ENCODE measurements at places on chromosomes 12 and 14. TPM values are rescaled to one million over a fixed set of nuclear protein-coding genes. Genes with fewer than 3 reads are reported as not detected.
A peak's percentile ranks its signal among the peaks of the same experiment; 100 is the strongest.

The HOXC11 gene
- total RNA-seq = not detected

The RNASE11 gene
- total RNA-seq = not detected

The SIX6 gene
- total RNA-seq = not detected

The KRT5 gene
- not detected for total RNA-seq

The SLC25A3 gene
- total RNA-seq = 570 TPM

The ANO2 gene
- total RNA-seq = not detected

The KLHDC2 gene
- 26.2 TPM for total RNA-seq

The TAS2R19 gene
- 3.6 TPM for total RNA-seq

The FAM181A gene
- not detected for total RNA-seq

DNA sequence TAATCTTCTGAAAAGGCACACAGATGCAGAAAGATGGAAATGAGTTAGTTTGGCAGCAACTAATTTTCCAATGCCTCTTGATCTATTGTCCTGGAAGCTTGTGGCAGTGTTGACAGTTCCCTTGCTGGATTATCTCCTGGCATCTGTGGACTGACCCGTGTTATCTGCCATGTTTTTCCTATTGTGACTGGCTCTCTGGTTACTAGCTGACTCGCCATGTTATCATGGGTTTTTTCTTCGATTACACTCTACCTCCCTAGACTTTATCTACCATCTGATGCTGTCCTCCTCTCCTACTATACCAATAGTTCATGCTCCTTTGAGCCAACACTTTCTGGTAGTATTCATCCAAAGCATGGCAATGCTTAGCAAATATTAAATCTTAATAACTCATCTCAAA lies 63.3 kb upstream of the FLRT2 start:
- DNase-seq = no peak
- H3K4me1 ChIP-seq = no peaks in the 10 kb centered on the region
- peaks cover 2% of the 10 kb centered on the region for H3K27me3 ChIP-seq
- H3K36me3 ChIP-seq = no peaks in the 10 kb centered on the region
- no peak overlapping the region for H3K4me3 ChIP-seq

DNA sequence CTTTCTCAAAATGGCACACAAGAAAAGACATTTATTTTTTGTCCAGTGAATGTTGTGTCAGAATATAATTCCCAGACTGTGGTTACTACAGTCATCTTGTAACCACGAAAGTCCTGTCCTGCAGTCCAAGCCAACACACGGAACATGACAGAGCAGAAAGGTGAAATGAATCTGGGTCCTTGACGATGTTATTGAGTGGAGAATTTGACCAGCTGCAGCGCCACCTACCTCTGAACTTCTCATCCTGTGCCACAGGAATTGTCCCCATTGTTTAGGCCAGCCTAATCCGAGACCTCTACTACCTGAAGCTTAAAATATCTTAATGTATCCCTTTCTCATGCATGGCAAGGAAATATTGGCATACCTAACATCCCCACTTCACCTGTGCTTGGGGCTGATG lies 64.1 kb upstream of the OTX2 start:
- no peaks in the 10 kb centered on the region for H3K4me1 ChIP-seq
- no peak for DNase-seq
- H3K27me3 ChIP-seq = no peaks in the 10 kb centered on the region

- no peak overlapping the region for H3K4me3 ChIP-seq
- no peaks in the 10 kb centered on the region for H3K4me1 ChIP-seq
- H3K27me3 ChIP-seq = no peaks in the 10 kb centered on the region
These were observed 249.2 kb downstream of the ETNK1 start for GRCh38 chr12:22874151-22874550.

DNA sequence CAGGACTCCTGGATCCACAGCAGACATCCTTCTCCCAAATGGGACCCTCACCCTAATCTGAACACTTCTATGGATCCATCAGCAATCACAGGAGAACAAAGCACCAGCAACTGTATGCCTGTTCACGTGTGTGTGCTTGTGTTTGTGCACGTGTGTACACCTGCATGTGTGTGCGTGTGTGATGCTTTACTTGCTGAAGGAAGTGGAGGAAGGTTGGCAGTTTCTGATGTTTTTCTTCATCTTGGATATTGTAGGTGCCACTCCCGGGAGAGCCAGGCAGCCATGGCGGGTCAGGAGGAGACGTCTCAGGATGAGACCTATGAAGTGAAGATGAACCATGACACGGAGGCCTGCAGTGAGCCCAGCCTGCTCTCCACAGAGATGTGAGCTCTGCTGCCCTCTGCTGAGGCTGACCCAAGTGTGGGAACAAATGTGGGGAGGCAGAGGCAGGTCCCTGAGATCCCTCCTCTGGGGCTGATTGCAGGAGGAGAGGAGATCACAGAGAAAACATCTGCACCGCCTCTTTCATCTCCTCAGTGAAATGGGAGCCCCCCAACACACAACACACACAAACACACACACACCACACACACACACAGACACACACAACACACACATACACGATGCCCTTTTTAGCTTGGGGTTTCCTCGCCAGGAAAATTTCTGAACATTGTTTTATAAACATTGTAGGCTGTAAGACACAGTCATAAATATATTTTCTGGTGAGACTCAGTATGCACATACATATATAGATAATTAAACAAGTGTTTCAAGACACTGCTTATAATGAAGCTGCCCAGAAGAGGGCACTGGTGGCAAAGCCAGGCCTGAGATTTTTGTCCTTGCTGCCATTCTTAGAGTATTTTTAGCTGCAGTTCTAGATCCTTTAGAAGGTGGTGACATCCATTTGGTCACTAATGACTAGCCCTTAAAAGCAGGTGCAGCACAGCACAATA lies 112.2 kb upstream of the FKBP4 start:
- H3K4me1 ChIP-seq = peaks cover 7% of the 10 kb centered on the region
- H3K36me3 ChIP-seq = no peaks in the 10 kb centered on the region
- no peaks in the 10 kb centered on the region for H3K27me3 ChIP-seq
- H3K27ac ChIP-seq = peak overlapping the region; percentile 77
- DNase-seq = peak; percentile 31

DNA sequence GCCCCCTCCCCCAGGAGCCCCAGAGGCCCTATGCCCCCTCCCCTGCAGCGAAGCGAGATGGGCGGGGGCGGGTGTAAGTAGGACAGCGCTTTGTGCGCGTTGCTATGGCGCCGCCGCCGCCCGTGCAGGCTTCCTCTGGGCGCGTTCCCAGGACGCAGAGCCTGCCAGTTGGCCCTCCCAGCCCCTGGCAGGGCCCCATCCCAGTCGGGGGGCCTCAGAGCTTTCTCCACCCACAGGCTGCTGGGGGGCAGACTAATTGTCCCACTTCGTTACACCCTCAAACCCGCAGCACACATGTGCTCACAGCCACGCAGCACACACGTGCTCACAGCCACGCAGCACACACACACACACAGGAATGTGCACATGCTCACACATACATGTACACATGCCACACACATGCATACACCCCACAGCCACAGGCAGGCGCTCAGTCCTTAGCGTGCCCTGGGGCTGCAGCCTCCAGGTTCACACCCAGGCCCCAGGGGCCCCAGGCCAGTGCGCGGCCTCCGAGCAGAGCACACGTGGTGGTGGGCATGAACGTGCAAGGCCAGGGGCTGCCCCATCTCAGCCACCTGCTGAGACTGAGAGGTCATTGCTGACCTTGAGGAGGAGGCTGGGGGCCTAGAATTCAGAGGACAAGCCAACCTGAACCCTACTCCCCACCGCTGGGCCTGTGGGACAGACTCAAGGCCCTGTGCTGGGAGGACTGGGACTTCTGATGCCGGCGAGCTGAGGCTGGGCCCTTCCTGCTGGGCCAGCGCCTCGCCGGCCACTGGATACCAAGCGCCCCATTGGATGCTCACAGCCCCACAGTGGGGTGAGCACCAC lies 15.6 kb downstream of the TRMT61A start:
- H3K36me3 ChIP-seq = no peaks in the 10 kb centered on the region
- no peak overlapping the region for H3K4me3 ChIP-seq
- no peak for DNase-seq

DNA sequence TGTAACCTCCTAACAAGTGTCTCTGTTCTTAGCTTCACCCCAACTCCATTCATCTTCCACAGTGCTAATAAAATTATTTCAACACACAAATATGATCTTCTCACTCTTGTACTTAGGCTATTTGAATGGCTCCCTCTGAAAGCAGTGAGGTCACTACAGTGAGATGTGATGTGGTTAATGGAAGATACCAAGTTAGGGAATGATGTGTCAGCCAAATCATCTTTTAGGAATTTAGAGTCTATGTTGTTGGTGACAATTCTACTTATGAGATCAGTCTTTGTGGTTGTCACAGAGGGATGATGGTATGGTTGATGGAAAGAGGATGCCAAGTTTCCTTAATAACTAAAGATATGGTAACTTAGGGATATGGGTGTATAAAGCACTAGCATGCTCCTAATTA lies 57.6 kb downstream of the POLR3B start:
- H3K27ac ChIP-seq = no peak overlapping the region
- no peaks in the 10 kb centered on the region for H3K4me1 ChIP-seq
- no peaks in the 10 kb centered on the region for H3K27me3 ChIP-seq
- H3K36me3 ChIP-seq = peaks cover 18% of the 10 kb centered on the region
- DNase-seq = no peak

DNA sequence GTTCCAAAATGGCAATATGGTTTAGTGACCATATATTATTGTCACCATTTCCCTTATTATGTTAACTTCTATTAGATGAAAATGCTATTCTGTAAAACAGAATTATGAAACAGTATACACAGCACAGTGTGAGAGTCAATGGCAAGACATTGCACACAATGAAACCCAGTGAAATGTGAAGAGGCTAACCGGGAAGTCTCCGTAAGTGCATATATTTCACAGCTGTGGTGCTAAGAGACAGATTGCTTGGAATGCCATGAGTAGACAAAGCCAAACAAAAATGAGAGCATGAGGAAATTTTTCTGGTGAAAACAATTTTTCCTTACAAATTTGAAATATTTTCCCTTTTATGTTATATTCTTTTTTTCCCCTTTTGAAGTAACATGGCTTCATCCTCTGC lies 49.4 kb downstream of the DYRK2 start:
- peaks cover 1% of the 10 kb centered on the region for H3K36me3 ChIP-seq
- DNase-seq = no peak
- H3K4me1 ChIP-seq = peaks cover 49% of the 10 kb centered on the region
- peak overlapping the region; percentile 42 for H3K4me3 ChIP-seq

Data from activated T-helper 1 cell treated with anti-CD3 and anti-CD28 coated beads, Interleukin-12 subunit alpha, Interleukin-12 subunit beta, Interleukin-2, Interleukin-4 antibody, amounts not matched to agents 30 ng/mL and 10 ng/mL and 1 ng/mL, durations not matched to agents 14 hours and 24 hours and 36 hours (primary cell).